Hindlimb muscle (tissue), 1 donor: ENCODE measurements at places on chromosomes 6 and 20.

DNA sequence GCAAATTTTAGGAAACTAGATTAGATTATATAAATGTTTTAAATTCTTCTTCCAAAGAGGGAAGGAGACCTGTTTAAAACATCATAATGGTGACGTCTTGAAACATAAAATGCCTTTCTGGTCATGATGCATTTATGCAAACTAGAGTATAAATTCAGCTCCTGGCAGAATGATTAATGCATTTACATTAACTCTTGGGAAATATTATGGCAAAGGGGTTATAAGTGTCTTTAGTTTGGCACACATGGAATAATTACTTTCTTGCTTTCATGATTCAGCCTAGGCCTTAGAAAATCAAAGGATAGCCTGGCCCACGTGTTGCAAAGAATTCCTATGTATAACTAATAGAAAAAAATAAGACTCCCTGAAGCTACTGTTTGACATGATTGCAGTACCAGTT, 639.2 kb downstream of the RFPL4B start:
- DNase-seq: no peak

DNA sequence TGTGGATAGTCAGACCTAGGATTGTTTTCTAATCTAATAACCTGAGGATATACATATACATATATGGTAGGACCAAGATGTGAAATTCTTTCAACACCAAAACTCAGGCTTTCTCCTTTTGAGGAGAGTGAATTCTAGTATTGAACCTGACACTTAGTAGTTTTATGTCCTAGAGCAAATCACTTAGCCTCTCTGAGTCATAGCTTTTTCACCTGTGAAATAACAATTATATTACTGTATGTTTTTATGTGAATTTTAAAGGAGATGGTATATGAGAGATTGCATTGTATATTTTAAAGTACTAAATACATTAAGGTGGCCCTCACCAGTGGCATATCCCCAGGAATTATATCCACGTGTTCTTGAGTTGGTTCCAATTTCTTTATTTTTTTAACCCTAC, 34.6 kb downstream of the TREML1 start:
- no peak for DNase-seq

GRCh38 chr6:125781314-125781868, 9.4 kb upstream of the NCOA7 start:
- DNase-seq: peak; percentile 15

GRCh38 chr6:3946778-3947177, 97.6 kb downstream of the FAM50B start:
- DNase-seq: no peak

- DNase-seq: no peak
These were observed 31.5 kb upstream of the EDN3 start for GRCh38 chr20:59268870-59269269.

DNA sequence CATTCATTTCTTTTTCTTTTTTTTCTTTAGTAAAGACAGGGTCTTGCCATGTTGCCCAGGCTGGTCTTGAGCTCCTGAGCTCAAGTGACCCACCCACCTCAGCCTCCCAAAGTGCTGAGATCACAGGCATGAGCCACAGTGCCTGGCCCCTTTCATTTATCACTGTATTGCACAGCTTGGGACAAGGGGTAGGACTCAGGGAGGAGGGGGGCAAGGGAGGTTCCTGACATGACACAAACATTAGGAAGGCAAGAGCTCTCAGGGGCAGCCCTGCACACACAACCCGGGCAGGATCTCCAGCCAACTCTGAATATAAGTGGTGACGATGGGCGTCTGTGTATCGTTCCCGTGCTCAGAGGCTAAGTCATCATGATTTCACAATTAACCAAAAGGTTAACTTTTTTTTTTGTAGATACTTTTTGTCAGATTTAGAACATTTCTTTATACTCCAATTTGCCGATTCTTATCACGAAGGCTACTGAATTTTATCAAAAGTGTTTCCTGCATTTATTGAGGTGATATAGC, 19.9 kb downstream of the SLC2A4RG start:
- no peak for DNase-seq

GRCh38 chr6:109523478-109523877, 40.5 kb upstream of the ZBTB24 start:
- DNase-seq: no peak

DNA sequence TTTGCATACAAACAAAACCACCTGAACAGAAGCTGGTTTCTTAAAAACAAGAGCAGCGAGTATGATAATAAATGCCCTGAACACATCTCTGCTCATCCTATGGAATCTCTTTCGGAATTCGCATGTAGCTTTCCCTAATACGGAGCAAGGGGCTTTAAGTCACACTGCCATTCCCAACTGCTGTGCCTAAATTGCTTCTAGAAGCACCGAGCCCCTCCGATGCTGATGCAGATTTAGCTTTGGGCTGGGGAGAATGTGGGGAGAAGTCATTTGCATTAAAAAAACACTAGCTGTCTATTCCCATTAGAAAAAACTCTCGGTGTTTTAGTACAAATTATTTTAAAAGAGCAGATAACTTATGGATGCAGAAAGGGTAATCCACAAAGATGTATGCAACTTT, 76.9 kb downstream of the CD83 start:
- DNase-seq: no peak

DNA sequence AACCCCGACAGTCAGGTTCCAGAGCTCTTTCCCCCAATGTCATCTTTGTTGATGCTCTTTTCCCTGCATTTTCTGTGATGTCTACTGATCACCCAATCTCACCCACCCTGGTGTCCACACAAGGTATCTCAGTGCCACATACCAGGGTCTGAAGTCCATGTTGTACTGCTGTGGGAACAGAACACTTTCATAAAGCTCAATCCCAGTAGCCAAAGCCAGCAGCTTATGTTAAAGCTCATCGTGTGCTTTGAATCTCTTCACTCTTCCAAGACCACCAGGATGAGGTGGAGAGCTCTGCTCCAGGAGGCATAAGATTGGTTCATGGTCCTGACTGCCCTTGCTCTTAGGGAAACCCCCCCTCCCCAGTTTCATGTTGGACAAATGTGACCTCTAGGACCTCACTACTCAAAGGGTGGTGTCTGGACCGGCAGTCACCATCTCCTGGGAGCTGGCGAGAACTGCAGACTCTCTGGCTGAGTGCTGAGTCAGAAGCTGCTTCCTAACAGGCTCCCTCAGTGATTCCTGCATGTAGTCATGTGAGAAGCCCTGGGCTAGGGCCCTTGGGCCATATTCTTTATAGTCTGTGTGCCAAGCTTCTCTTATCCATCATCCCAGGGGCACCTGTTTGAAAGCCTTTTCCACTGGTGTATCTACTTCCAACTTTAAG, 13.4 kb upstream of the CPNE5 start:
- DNase-seq: no peak

DNA sequence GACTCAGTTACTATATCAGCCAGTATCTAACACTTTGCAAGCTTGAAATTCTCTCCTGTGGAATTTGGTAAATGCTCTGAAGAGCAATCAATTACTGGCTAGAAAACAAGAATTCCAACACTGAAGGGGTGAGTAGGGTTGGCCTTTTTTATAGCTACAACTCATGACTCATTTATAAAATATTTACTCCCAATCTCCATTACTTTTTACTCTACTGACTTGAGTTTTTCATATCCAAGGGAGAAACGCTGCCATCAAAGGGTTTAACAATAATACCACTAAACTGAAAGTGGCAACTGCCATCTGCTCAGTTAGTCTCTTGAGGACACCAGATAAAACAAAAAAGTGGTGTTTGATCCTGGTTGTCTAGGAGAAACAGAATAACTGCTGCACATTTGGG, 203.1 kb downstream of the UBE3D start:
- DNase-seq: no peak
